ENCODE measurements at places on chromosomes 3 and 15. TPM values are rescaled to one million over a fixed set of nuclear protein-coding genes. Genes with fewer than 3 reads are reported as not detected.

GRCh38 chr3:40631341-40631995 is 106.7 kb downstream of the ZNF621 start:
- DNase-seq = no peak

DNA sequence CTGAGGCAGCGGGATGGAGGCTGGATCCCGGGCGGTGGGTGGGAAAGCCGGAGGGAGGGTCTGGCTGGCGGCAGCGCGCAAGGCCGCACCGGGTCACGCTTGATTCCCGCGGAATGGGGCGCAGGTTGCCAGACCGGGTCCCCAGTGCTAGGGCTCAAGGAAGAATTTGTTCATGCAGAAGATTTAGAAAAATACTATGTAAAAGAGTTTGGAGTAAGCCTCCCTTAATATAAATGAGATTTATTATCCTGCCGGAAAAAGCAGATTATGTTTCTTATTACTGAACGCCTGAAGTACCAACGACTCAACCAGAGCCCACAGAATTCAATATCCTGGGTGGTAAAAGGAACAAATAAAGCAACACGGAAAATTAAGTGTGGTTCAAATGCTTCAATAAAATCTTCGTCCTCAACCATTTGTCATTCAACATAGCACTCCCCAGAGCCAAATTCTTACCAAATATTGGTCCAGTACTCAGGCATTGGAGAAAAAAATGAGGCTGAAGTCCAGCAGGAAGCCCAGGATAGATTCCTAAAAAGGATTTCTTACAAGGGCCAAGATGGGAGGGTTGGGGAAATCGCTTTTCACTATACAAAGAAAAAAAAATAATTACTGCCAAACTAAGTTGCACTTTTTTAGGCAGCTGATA is 1.2 kb upstream of the ZBTB20 start:
- no peak for DNase-seq

DNA sequence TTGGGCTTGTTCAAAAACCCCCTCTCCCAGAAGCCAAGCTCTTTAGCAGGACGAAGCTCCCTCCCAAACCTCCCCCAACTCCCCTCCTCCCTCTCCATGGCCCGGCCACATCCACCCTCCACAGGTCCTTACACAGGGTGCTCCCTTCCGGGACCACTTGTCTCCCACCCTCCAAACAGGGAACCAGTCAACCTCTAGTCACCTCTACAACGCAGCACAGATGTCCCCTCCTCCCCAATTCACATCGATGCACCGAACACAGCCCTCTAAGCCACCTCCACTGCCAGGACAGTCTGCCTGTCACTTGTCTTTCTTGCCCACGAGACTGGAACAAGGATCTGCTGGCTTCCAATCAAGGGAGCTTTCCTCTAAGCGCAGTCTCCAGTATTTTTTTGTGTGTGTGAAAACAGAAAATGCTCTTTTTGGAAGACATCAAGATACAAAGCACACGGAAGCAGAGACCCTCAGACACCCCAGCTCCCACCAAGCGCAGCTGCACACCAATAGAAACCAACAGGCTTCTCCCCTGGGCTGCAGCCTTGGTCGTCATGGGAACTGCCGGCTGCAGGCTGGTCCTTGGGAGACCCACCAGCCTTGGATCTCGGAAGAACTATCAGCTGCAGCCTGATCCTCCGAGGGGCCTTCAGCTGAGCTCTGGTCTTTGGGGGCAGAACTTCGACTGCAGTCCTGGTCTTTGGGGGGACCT is 26.5 kb downstream of the IQSEC1 start:
- no peak for DNase-seq

DNA sequence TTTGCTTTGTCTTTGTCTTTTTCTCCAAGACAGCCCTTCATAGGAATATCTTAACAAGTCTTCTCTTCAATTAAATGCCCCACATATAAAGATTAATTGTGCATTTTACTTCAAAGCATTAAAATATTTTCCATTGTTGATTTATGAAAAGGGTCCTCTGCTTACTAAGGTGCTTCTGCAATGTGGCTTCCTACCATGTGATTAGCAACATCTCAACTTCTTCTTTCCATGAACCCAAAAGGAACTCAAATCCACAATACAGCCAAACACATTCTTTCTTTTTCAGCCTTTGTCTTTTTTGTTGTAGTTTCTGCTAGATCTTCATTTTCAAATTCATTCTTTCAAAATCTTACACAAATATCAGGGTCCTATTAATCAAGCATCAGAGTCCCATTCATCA is 309.2 kb downstream of the NSUN3 start:
- DNase-seq = no peak

- DNase-seq = no peak
Measured at GRCh38 chr15:85603703-85604102, 191.0 kb downstream of the KLHL25 start.

DNA sequence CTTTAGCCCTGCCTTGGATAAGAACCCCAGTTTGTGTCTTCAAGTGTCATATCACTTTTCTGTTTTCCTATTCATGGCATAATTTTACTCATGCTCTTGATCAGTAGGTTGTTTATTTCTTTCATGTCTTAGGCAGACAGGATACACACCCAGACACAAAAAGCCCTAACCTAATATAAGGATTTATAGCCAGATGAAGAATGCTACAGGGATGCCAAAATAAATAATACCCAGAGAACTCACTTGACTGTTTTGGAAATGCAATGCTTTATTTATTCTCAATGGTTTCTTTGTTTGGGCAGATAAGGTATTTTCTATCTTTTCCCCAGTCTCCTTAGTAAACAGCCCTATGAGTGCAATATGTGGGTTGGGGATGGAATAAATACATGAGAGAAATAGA is 424.0 kb upstream of the PDZRN3 start:
- no peak for DNase-seq

- DNase-seq = peak; percentile 79
Measured at GRCh38 chr3:14234251-14235002, 55.8 kb downstream of the LSM3 start.

GRCh38 chr3:192106543-192106942 is 620.8 kb downstream of the FGF12 start:
- DNase-seq = no peak

- DNase-seq = no peak
Measured at GRCh38 chr3:36846406-36846805, 82.1 kb upstream of the DCLK3 start.

- DNase-seq = no peak
Measured at GRCh38 chr3:57026944-57027343, 33.5 kb upstream of the SPATA12 start.

GRCh38 chr15:52566889-52567288 is 1.9 kb downstream of the ARPP19 start:
- DNase-seq = no peak

DNA sequence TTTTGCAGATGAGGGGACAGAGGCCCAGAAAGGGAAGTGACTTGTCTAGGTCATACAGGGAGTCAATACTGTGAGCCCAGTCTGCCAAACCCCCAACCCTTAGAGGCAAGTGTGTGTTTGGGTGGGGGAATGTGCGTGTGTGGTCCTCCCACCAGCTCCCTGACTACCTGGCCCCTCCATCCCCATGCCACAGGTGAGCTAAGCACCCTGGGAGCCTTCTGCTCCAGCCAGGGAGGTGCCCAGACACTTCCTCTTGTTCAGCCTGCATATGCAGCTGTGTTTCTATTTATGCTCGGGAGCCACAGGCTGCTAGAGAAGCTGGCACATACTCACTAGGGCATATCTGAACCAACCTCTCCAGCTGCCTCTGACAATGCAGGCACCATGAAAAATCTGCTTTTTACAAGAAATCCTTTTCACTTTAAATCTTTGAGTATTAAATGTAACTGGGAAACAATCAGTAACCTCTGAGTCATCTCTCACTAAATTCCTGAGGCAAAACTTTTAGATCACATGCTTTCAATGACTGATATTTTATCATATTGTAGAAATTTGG is 20.7 kb downstream of the TBC1D2B start:
- DNase-seq = no peak

- DNase-seq = no peak
Measured at GRCh38 chr15:68377766-68378165, 54.2 kb downstream of the ITGA11 start.

DNA sequence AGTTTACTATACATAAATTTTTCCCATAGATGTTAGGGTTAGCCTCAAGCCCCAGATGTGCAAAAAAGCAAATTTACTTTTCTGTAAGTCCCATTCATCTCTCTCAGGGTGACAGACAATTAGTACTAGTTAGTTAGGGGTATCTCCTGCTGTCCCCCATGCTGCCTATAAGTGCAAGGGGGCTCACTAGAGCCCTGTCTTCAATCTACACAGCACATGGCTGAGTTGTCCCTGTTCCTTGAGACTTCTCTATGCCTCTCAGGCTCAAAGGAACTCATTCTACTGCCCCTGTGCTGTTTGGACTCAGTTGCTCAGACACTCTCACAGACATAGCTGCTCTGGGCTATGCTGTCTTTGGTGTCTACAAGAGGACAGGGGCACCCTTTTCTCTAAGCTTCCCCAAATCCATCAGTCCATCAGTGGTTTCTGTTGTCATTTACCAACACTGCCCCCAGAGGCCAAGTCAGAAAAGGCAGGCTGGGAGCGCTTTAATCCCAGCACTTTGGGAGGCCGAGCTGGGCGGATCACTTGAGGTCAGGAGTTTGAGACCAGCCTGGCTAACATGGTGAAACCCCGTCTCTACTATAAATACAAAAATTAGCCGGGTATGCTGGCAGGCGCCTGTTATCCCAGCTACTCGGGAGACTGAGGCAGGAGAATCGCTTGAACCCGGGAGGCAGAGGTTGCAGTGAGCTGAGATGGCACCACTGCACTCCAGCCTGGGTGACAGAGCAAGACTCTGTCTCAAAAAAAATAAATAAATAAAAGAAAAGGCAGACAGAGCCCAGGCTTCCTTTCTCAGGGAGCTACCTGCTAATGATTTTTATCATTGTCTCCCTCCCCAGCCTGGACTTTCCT is 31.4 kb upstream of the PRTG start:
- DNase-seq = peak; percentile 20

DNA sequence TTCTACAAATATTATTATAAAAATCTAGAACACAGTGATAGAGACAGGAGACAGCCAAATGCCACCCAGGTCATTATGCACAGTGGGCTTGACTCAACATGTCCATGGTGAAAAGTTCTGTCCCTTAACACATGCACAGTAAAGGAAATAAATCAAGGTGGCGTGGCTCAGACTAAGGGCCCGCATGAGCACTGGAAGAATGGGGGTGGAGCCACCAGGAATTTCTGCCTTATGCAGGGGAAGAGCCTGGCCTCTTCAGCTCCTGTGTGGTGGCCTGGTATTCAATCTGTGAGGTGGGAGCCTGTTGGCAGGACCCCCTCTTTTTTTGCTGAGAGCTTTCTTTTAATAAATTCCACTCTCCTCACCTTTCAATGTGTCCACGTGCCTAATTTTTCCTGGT is 17.2 kb upstream of the SPG21 start:
- no peak for DNase-seq

- no peak for DNase-seq
Measured at GRCh38 chr15:47974724-47975123, 146.1 kb upstream of the SLC24A5 start.

GRCh38 chr3:143885780-143886427 is 37.6 kb upstream of the SLC9A9 start:
- no peak for DNase-seq

DNA sequence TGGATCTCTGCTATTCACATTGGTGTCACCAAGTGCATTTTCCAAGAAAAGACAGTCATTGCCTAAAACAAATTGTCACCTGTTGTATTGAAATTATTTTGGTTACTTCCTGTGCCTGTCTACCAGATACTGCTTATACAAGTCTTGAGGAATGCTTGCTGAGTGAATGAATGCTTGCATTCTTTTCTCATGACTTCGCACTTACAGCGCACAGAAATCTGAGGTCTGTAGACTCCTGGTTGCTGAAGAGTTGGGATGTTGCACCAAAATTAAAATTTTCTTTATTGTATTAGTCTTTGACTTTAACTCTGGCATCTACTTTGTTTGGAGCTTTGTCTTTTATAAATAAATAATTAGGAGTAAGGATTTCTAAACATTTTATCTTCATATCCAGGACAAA is 28.4 kb downstream of the SH3GL3 start:
- no peak for DNase-seq

GRCh38 chr15:98800437-98801233 is 152.3 kb downstream of the IGF1R start:
- no peak for DNase-seq

DNA sequence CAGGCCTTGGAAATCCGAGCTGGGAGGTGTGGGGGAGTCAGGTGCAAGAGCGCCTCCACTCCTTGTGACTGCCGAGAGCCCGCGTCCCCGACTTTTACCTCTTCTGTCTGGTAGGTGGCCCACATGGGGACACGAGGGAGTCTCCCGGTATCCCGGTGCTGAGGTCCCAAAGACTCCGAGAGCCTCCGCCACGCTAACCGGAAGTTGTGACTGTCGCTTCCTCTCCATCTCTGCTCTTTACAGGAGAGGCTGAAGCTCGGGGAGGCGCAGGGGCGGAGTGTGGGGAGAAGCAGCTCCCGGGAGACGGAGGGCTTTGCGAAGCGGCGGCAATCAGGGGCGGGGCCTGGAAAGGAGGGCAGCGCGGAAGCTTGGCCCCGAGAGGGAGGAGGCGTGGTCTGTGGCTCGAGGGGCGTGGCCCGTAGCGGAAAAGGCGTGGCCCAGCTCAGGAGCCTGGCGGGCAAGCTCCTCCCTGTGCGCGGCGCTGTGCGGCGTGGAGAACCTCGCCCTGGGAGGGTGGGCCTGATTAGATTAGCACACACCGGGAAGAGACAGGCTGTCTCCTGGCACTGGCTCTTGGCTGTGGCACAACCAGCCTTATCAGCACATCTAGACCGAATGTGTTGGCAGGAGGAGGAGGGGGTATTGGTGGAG is 143.9 kb downstream of the GABRB3 start:
- no peak for DNase-seq

DNA sequence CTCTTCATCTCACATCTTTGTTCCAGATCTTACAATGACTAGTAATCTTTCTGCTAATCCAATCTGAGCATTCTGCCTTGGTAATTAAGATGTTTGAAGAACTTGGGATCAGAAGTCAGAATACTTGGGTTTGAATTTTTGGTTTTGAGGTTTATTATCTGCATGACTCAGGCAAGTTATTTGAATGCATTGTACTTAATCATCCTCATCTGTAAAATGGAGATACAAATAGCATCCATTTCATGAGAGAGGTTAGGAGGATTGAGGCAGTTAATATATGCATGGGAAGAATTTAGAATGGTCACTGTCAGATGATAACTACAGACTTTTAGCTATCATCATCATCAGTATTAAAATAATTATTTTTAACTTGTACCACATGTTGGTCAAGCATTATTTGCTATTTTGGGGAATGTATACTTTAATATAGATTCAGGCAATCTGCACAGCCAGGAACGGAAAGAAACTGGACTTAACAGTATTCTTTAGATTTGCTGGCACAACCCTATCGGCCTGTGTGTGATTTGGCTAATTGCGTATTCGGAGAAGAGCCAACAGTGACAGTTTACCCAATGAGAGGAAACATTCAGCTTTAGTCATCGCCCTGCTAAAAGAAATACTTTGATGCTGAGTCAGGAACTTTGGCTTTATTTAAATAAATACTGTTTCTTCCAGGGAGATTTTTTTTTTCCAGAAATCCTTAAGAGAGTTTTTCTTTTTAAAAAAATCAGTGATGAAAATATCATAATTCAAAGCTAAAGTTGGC is 600.0 kb downstream of the ROBO1 start:
- no peak for DNase-seq

The GOLGA6L10 gene
- total RNA-seq = not detected

The SIDT1 gene
- total RNA-seq = 62.5 TPM

The MYL3 gene
- 17.3 TPM for total RNA-seq

The PLXNB1 gene
- total RNA-seq = 300 TPM

The CCDC54 gene
- not detected for total RNA-seq

The CPEB1 gene
- 2.5 TPM for total RNA-seq

The GABRG3 gene
- total RNA-seq = not detected

The NDN gene
- total RNA-seq = 23.2 TPM

The ZNF80 gene
- total RNA-seq = not detected

The SCN11A gene
- 1.7 TPM for total RNA-seq

Measured in Peyer's patch (tissue), 4 donors.